ENCODE measurements at places on chromosomes 2 and 18. TPM values are rescaled to one million over a fixed set of nuclear protein-coding genes. Genes with fewer than 3 reads are reported as not detected.

APLF gene
- 4.5 TPM for total RNA-seq

TEX44 gene
- total RNA-seq = not detected

DNA sequence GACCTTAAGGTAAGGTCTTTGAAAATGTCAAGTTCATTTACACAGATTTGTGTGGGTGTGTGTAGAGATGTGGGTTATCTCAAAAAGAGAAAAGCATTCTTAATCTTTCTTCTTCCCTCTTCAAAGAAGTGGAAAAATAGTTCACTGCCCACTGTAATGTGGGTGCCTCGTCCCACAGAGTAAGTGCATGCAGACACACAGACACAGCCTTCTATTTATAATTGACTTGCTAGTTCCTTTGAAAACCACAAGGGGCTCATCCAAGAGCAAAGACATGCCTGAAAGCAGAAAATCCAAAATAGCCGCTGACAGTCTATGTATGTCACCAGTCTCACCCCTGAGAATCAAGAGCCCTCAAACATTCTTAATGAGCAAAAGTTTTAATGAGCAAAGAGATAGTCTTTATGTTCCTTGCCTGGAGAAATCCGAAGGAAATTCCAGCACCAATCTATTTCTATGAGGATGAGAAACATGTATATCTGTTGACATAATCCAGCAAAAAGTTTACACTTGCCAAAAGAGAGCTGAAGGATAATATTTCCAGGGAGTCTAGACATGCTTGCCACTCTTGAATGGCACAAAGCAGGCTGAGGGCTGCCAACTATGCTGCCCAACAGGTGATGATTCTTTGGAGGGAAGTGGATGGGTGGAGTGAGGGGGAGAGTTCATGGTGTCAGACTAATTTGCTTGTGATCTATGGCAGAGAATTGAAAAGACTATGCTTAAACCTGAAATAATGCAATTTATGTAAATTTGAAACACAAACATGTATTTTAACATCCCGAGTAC, 93.9 kb downstream of the ACVR1 start:
- no peak for DNase-seq
- no peaks in the 10 kb centered on the region for H3K36me3 ChIP-seq
- H3K27me3 ChIP-seq = no peaks in the 10 kb centered on the region
- no peak overlapping the region for H3K4me3 ChIP-seq
- H3K4me1 ChIP-seq = no peaks in the 10 kb centered on the region

IL1A gene
- total RNA-seq = 0.55 TPM

TPO gene
- total RNA-seq = not detected

DNA sequence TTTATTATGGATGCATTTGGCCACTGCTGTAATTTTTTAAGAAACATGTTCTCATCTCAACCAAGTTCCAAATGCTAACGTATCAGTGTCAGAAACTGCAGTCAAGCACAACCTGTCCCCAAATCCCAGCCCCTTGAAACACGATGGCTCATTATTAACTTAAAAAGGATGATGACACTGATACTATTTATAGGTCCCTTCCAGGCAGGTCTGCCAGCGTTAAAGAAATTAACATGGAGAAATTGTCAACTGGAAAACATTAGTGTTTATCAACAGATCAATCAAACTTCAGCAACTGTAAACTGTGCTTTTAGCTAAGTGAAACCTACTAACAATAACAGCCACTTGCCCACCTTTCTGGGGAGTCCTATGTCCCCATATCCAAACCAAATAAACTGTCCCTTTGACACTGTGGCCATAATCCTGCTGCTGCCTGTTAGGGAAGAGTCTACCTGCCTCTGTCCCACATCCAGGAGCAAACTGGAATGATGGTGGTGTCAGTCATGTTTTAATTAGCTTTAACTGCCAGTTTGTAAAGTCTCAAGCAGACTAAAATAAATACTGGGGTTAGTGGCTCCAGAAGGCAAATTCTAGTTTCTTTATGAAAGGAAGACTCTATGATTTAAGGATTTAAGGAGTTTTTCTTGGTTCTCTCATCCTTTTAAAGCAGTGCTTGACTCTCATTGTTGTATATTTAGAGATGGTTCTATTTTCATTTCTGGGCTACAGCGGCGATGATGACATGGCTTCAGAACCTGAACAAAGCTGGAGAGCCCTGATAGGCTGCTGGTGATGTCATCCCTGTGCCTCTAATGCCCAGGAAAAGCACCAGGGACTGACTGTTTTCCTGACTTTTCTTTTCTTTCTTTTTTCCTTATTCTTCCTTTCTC, 583.6 kb upstream of the PIK3C3 start:
- no peak for DNase-seq
- no peak overlapping the region for H3K27ac ChIP-seq
- no peaks in the 10 kb centered on the region for H3K36me3 ChIP-seq
- no peaks in the 10 kb centered on the region for H3K4me1 ChIP-seq
- no peaks in the 10 kb centered on the region for H3K27me3 ChIP-seq

DNA sequence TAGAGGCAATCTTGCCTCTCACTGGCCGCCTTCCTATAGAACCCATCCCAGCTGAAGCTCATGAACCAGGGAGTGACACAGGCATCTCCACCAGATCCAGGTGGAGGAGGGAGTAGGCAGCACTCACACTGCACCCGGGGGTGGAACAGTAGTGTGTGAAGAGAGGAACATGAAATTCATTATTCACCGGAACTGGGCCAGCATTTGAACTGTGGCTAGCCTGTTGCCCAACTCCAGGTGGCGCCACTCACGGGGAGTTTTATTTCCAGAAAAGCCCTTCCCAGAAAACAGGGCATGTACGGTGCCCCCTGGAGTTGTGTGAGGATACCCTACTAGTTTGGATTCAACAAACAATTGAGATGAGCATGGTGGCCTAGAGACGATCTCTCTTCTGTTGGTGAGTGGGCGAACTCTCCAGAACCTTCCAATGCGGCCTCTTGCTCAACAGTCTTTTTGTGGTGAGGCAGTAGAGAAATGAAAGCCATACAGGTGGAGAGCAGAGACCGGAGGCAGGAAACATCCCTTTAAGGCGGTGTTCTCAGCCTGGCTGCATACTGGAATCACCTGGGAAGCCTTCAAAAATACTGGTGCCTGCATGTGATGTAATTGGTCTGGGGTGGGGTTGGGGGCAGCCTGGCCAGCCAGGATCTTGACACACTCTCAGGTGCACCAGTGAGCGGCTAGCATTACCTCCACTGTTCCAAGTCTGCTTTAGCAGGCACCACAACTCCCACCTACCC, 73.5 kb upstream of the NEDD4L start:
- no peaks in the 10 kb centered on the region for H3K4me1 ChIP-seq
- no peaks in the 10 kb centered on the region for H3K27me3 ChIP-seq
- H3K27ac ChIP-seq = no peak overlapping the region
- DNase-seq = no peak
- H3K4me3 ChIP-seq = no peak overlapping the region

DNA sequence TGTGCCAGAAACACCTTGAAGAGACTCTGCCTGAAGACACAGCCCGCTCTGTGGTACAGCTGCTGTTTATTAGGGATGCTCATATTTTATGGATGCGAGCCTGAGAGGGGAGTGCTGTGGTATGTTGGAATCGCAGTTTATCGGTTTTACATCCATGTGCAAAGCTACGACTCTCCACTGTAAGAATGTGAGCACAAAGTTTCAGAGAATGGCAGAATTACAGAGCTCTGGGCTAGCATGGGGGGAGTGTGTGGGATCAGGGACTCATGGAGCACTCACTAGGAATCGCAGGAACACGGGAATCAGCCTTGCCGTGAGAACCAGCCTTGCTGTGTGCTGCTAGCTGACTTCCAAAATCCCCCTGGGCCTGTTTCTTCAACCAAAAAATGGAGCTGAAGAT, 199.9 kb downstream of the RNF144A start:
- H3K36me3 ChIP-seq = no peaks in the 10 kb centered on the region
- no peaks in the 10 kb centered on the region for H3K4me1 ChIP-seq

NEU2 gene
- not detected for total RNA-seq

Measured in PC-9 (cell line).